ENCODE measurements at places on chromosomes 12 and 14. TPM values are rescaled to one million over a fixed set of nuclear protein-coding genes. Genes with fewer than 3 reads are reported as not detected.

HOXC5 gene
- total RNA-seq = not detected

KLRD1 gene
- under 0.01 TPM for total RNA-seq

SNX6 gene
- 104 TPM for total RNA-seq

MSI1 gene
- total RNA-seq = 6.9 TPM

KIF5A gene
- 42.8 TPM for total RNA-seq

COX8C gene
- not detected for total RNA-seq

ADAMTS20 gene
- total RNA-seq = 0.41 TPM

PLXNC1 gene
- 81.1 TPM for total RNA-seq

LRFN5 gene
- 66.9 TPM for total RNA-seq

TSPAN19 gene
- not detected for total RNA-seq

ERO1A gene
- total RNA-seq = 25.7 TPM

FAM186B gene
- 0.41 TPM for total RNA-seq

C12orf54 gene
- not detected for total RNA-seq

CD69 gene
- total RNA-seq = not detected

NKX2-1 gene
- total RNA-seq = 0.82 TPM

SLC39A2 gene
- total RNA-seq = not detected

LHX5 gene
- 0.41 TPM for total RNA-seq

WNT1 gene
- not detected for total RNA-seq

KRT80 gene
- total RNA-seq = not detected

MYH7 gene
- 0.41 TPM for total RNA-seq

ERGIC2 gene
- 52.2 TPM for total RNA-seq

Measured in frontal cortex (tissue), 4 donors.